ENCODE measurements at places on chromosomes 16 and 17. TPM values are rescaled to one million over a fixed set of nuclear protein-coding genes. Genes with fewer than 3 reads are reported as not detected.
A peak's percentile ranks its signal among the peaks of the same experiment; 100 is the strongest.

The PPP1R9B gene
- 38.9 TPM for total RNA-seq

The C16orf82 gene
- total RNA-seq: not detected

The RNU2-1 gene
- total RNA-seq: not detected

DNA sequence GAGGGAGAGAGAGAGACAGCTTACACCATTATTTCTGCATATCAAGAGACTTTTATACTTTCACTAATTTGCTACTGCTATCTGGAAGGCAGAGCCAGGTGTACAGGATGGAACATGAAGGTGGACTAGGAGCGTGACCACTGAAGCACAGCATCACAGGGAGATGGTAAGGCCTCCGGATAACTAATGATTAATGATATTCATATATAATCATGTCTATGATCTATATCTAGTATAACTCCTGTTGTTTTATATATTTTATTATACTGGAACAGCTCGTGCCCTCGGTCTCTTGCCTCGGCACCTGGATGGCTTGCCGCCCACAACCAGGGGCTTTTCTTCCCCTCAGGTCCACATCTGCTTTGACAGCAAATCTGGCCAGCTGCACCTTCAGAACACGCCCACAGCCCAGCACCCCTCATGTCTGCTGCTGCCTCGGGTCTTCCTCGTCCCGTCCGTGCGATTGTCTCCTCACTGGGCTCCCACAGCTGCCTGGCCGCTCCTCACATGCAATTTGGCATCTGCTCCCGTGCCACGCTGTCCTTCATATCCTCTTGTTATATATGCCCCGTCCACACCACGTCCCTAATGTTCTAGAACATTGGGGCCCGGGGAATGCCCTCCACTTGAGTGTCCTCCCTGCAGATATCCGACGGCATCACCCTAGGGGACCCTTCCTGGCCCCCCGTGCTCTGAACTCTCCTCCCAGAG is 10.2 kb upstream of the DEF8 start:
- no peak for DNase-seq

DNA sequence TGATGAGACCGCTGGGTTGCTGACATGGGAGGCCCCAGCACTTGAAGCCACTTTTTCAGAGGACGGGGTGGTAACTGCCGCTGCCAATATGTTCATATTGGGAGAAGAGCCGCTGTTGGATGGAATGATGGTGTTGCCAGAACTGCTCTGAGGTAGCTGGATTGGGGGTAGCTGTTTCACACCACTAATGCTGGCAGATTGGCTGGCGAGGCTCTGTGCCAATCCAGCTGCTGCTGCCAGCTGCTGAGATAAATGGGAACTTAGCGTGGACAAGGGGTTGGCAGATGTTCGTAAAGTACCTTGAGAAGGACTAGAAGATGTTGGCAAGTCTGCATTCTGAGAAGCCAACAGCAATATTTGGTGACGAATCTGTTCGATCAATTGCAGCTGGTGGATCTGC is 10.0 kb downstream of the SALL1 start:
- DNase-seq: no peak

DNA sequence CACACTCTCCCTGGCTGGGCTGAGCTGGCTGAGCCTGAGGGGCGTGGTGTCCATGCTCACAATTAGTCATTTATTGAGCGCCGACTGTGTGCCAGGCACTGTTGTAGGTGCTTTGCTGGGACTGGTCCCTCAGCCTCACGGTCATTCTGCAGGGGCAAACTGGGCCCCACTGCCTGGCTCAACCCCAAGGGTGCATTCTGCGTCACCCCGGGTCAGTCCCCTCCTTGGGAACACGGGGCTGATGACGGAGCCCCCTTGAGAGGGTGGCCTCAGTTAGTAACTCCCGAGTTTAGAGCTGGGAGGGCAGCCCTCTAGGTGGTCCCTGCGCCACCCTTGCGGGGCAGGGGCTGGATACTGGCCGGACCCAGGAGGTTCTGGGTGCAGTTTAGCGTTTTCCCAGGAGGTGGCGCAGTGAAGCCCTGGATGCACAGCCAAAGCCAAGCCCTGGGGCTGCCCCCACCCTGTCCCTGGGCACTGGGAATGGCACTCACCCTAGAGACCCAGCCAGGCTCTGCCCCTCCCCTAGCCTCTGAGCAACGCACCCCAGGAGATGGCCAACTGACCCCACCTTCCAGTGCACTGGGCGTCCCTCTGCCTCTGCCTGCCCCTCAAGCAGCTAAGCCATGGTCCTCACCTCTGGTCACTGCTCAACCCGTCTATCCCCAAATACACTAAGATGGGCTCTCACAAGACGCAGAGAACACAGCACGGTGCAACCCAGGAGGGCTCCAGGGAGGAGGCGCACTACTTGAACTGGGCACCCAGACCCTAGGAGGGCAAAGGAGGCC is 243.2 kb upstream of the GSE1 start:
- DNase-seq: peak; percentile 21

DNA sequence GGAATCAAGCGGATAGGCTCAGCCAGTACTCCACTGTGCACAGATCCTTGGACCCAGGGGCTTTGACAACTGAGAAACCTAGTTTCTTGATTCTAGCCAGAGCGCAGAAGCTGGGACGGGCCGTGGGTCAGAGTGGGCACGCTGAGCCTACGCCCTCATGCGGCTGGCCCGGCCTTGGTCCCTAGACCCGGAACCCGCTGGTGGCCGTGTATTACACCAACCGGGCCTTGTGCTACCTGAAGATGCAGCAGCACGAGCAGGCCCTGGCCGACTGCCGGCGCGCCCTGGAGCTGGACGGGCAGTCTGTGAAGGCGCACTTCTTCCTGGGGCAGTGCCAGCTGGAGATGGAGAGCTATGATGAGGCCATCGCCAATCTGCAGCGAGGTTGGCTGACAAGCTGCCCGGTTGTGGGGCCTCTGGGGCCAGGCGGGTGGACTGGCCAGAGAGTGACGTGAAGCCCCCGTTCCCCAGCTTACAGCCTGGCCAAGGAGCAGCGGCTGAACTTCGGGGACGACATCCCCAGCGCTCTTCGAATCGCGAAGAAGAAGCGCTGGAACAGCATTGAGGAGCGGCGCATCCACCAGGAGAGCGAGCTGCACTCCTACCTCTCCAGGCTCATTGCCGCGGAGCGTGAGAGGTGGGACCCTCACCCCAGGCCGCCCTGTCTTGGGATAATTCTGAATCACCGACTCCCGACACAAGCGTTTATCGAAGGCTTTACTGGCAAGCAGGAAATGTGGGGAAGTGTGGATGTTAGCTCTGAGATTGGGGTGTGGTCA is 946 bp downstream of the STUB1 start:
- DNase-seq: no peak

- peak; percentile 67 for DNase-seq
Measured at GRCh38 chr16:57899771-57900661, 70.9 kb downstream of the CNGB1 start.

DNA sequence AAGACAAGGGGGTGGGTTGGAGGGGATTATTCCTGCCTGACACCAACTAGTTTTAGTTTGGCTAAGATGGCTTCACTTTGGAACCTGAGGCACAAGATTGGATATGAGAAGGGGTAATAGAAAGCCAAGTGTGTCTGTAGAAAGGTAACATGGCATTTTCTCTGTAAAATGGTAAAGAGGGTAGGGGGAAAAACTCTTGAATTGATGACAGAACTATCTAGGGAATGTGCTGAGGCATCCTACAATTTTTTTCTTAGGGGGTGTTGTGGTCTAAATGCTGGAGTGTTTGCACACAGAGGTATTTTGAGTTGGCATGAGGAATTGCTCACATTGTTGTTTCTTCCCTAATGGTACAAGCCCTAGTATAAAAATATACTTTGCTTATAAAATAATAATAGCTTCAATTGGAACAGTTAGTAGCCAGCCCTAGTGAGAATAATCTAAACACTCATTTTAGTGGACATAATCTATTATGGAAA is 25.8 kb downstream of the YPEL2 start:
- DNase-seq: no peak

GRCh38 chr16:51149251-51149661 is 1.8 kb downstream of the SALL1 start:
- no peak for DNase-seq

GRCh38 chr16:74291577-74292208 is 4.9 kb upstream of the PSMD7 start:
- DNase-seq: peak; percentile 9

DNA sequence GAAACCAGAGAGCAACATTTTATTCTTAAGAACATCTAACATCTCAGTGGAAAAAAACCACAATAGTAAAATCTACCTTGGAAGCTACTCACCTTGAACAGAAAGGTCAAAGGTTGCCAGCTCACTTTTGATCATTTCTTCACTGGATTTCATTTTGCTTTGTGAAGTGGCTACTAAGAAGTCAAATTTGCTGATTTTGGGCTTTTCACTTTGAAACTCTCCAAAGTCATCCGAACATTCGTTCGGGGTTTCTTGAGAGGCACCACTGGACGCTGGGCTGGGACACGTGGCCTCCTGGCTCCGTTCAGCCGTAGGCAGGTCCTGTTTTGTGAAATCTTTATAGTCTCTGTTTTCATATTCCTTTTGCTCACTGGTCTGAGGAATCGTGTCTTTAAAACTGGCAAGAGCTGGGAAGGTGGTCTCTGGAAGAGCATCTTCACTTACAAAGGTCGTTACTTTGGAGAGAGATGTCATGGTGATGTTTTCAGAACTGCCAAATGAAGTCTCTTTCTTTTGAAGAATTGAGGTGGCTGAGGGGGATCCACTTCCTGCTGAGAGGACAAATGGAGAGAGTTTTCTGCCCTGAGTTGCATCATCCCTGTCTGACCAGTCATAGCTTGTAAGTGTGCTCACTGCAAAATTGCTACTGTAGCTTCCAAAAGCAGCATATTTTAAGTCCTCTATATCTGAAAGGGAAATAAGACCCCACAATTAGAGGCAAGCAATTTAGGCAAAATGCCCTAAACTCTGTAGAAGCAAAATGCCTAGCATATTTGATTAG is 52.4 kb downstream of the DUSP14 start:
- DNase-seq: peak; percentile 11
